ENCODE measurements at places on chromosomes 4 and X.

DNA sequence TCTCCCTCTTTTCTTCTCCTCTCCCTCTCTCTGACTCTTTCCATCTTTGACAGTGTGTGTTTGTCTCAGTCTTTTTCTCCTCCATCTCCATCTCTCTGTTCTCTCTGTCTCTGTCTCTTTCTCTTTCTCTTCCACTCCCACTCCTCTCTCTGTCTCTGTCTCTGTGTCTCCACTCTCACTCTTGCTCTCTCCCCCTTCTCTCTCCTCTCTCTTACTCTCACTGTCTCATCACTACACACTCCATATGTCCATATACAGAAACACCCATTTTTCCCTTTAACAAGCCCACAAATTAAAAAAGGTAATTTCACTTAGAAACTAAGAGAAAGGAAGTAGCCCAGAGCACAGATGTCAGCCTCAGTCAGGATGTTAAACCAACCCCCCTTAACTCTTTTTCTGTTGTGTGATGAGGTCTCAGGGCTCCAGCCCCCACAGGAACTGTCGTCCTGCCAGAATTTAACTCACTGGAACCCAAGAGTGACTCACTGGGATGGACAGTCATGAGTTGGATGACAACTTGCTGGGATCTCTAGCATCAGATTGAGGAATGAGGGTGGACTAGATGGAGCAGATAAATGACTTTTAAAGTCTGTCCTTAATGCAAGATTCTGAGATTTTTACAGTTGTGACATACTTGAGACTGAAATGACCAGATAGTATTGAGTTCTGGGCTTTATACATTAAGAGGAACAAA lies 27.5 kb downstream of the OTUD6A start:
- DNase-seq: peak; percentile 21

- DNase-seq: no peak
Observed at GRCh38 chr4:153426207-153426885, 39.8 kb upstream of the TMEM131L start.

GRCh38 chr4:180057891-180058671 lies 2185.1 kb upstream of the TENM3 start:
- peak; percentile 49 for DNase-seq

DNA sequence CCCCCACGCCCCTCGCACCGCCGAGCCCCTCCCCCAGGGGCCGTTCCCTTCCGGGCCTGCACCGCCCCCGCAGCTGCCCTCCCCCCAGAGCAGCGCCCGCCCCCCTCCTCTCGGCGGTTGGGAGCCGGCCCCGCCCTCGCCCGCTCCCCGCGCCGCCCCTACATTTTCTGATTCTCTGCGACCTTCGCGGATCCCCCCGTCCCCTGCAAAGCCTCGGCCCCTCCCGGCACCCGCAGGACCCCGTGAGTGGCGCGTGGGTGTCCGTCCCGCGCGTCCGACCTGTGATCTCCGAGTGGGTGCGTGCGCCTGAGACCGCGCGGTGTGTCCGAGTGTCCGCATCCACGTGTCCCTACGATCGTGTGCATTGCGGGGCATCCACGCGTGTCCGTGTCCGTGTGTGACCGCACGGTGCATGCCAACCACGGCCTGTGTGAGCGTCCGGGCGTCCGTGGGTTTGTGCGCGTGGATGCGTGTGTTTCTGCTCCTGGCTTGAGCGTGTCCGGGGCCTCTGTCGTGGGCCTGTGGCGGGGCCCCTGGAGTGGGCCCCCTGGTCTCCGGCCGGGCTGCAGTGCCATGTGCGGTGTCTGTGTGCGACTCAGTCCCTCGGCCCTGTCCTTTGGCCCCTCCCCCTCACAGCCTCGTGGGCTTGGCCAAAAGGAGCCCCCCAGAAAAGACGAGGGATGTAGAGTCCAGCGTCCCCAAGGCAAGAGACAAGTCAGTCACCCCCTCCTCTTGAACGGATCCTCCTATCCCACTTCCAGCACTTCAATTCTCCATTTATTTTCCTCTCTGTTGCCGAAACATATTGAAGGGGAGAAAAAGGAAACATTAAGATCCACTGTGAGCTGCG lies 8.8 kb upstream of the NKX1-1 start:
- DNase-seq: no peak

GRCh38 chrX:13550346-13550745 lies 19.1 kb upstream of the EGFL6 start:
- DNase-seq: no peak

GRCh38 chr4:125390727-125391126 lies 76.0 kb downstream of the FAT4 start:
- no peak for DNase-seq

- no peak for DNase-seq
Observed at GRCh38 chr4:48939785-48940184, 33.2 kb upstream of the OCIAD2 start.

DNA sequence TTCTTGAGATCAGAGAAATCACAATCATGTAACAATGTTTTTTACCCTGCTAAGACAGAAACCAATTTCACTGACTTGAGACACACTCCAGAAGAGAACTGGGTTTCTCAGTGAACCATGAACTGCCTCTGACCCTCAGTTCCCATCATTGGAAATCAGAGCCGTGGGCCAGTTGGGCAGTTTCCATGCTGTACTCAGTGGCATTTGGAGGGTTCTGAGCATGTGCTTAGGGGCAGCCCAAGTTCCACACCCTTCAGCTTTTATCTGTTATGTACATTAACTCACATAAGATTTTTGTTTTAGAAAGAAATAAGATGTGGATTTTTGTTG lies 77.9 kb downstream of the BTC start:
- DNase-seq: no peak

GRCh38 chr4:107379054-107379869 lies 340.8 kb downstream of the PAPSS1 start:
- peak; percentile 9 for DNase-seq

- no peak for DNase-seq
Observed at GRCh38 chr4:128907981-128908380, 98.5 kb downstream of the JADE1 start.

- no peak for DNase-seq
Observed at GRCh38 chr4:167614866-167615265, 380.6 kb upstream of the SPOCK3 start.

DNA sequence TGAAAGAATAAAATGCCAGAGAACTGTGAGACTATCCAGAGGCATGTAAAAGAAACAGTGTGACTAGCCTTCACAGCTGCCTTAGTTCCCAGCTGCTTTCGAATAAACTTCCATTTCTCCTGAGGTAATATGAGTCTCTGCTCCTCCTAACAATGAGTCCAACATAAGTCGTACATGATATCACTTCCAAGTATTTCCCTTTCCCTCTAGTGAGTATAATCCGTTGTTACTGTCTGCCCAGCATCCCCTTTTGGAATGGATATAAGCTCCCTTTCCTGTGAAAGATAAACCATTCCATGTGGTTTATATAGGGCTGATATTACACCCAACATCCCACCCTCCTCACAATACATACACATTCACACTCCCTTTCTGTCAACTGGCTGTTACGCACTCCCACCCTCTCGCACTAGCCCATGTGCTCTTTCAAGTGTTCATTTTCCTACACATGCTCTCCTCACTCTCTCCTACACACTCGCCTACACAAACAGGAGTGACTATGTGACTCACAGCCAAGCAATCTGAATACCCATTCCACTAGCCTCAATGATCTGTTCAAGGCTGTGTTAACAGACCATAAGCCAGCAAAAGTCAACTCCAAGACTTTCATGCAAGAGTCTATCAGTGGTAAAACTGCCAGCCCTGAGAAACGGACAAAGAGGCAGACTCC lies 5.0 kb downstream of the NAF1 start:
- peak; percentile 75 for DNase-seq

- peak; percentile 25 for DNase-seq
Observed at GRCh38 chr4:143700046-143700415, 444 bp downstream of the FREM3 start.

DNA sequence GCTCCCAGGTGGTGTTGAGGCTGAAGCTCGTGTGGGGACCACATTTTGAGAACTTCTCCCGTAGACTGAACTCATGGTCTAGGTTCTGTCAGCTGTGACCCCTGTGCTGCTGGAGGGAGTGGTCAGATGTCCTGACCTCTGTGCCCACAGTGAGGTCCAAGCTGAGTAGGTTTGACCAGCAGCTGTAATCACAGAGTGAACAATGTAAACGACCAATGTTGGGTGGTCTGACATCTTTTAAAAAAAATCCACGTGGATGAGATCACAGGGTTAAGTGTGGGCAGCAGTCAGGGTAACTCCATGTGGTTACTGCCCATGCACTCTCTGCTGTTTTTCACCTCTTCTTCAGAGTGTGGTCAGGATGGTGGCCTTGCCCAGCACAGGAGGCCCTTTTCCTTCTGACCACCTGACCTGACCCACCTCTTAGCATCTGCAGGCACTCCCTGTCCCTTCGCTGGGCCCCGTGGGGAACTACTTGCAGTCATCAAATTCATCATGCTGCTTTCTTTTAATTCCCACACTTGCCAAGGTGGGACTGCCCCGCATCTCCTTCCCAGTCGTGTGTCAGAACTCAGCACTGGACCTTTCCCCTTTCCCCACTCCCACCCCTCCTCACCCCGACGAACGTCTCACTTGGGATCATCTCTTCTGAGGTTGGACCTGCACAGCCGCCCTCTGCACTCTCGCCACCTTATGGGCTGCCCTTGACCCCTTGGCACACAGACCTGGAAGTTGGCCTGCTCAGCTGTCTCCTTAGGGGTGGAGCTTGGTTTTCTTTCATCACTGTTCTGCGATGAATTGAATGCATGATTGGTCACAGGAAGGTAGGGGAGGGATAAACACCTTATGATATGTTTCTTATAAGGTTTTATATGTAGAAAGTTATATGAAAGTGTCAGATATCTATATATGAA lies 120.1 kb downstream of the PTTG2 start:
- no peak for DNase-seq

- DNase-seq: no peak
Observed at GRCh38 chr4:28176942-28177341, 1316.3 kb downstream of the STIM2 start.

DNA sequence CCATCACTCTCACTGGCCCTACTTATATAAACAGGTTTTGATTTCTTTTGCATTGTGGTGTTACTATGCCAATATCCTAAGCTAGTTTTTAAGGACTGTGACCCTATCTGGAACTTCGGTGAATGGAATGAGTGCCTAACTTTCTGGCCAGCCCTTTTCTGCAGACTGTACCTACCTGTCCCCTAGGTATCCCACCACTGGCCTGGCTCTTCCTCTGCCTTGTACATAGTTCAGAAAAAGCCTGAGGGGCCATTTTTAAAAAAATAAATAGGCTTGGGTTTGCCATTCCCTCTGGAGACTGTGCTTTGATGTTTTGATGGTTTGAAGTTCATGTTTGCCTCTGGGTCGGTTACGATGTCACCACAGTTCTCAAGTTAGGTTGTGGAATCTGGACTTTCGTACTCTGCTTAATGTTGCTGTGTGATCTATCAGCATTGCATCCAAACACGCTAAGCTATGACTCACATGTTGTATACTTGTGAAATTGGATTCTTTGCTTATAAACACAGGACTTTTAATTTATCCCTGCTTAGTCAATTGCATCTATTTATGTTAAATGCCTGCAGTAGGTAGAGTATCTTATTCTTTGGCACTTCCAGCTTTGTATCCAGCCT lies 182.0 kb downstream of the ANKRD50 start:
- DNase-seq: no peak

DNA sequence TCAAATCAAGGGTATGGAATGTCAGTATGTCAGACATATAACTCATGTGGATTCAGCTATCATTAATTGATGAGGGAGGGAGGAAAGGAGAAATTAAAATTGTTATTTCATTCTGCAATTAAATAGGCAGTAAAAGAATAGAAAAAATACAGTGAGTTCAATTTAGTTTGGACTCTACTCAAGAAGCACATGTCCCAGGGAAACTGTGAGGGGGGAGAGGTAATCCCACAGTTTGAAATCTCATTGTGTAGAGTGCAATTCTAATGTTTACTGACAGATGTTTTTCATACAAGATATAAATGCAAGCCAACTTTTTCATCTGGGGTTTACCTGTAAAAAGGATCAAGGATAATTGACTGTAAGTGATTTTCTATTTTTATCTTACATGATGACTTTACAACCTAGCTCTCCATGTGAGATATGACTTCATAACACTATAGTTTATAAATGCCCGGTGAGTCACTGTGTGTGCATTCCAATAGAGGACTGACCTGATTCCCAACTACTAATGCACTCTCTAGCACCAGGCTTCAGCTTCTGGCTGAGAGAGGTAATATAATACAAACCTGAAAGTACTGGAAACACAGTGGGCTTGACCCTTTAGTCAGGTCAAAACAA lies 35.2 kb upstream of the SCD5 start:
- no peak for DNase-seq

DNA sequence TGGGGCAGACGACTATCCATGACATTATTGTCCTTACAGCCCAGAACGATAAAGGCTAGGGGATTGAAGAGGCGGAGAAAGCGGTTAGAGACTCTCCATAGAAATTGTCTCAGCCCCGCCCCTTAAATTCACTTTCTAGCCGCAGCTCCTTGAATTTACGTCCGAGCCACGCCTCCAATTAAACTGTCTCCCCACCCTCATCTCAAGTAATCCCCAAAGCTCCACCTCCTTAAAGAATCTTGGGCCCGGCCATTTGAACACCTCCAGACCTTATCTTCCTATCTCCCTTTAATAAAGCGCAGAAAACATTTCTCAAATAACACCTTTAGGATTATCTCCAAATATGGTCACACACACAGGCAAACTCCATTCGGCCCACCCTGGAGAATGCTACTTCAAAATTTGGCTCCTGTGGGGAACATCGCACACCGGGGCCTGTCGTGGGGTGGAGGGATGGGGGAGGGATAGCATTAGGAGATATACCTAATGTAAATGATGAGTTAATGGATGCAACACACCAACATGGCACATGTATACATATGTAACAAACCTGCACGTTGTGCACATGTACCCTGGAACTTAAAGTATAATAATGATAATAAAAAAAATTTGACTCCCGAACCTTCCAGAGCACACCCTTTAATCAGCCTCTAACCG lies 7.2 kb upstream of the MAGIX start:
- peak; percentile 52 for DNase-seq

GRCh38 chr4:1202526-1203011 lies 30.2 kb upstream of the SPON2 start:
- DNase-seq: no peak

GRCh38 chr4:152424396-152424795 lies 111.5 kb downstream of the FBXW7 start:
- DNase-seq: no peak

DNA sequence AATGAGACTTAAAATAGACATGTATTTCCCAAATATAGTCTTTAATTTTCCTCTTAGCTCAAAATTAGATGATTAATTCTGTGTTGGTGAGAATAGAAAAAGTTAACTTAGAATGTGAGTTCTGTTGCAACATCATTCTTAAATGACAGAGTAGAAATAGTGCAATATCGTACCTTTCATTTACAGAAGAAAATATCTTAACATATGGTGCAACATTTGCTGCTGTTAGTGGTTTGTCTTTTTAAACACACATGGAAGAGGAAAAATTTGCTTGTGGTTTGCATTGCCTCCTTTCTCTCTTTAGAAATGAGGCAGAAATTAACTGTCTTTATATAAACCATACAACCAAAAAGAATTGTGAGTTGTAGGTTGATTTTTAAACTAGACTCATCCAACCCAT lies 39.3 kb upstream of the FHDC1 start:
- peak; percentile 54 for DNase-seq

DNA sequence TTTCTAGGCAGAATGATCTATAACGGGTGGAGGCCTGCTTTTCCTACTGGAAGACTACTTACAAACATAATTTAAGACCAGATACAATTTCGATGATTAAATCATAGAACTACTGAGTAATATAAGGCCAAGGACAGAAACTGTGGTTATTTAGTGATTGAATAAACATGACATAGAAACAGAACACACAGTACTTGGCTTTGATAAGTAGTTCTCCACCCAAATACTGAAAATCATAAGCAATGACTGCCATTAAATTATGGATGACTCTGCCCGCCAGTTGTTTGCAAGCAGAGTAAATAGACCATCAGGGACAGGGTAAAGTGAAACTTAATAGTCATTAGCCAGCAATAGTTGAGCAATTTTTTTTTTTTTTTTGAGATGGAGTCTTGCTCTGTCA lies 17.2 kb upstream of the SMIM14 start:
- DNase-seq: no peak
